SK-MEL-5 (cell line): ENCODE measurements at places on chromosomes 11 and 22. TPM values are rescaled to one million over a fixed set of nuclear protein-coding genes. Genes with fewer than 3 reads are reported as not detected.

Gene TIGD3
- total RNA-seq, result 0.88 and 1.0 TPM in 2 replicates

DNA sequence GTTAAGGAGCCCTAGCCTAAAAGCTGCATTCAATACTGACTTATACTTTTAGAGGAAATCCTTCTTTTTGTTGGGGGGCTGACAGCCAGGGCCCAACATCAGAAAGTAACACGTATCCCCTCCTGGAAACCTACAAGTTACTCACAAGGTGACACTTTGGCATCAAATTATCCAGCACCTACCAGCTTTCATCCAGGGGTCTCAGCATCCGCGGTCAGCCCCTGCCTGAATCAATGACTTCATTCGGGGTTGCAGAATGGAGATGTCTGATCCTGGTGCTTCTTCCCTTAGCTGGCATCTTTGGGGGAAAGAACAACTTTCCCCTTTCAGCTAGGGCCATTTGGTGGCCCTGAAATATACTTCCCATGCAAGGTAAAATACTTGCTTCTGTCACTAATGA lies 5.3 kb upstream of the NAP1L4 start:
- no peak for DNase-seq

DNA sequence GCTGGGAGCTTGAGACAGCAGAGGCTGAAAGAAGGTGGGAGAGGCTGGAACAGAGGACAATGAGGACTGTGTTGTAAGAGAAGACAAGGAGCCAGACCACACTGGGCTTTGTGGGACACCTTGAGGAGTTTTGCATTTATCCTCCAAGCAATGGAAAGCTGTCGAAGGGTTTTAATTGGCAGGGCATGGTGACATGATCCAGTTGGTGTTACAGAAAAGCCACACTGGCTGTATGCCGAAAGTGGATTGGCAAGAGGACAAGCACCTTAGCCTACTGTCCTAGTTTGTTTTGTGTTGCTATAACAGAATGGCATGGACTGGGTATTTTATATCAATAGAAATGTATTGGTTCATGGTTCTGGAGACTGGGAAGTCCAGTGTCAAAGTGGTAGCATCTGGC lies 14.0 kb upstream of the APLNR start:
- peak; percentile 9 for DNase-seq

GRCh38 chr11:45368697-45369096 lies 82.6 kb upstream of the SYT13 start:
- no peak for DNase-seq

DNA sequence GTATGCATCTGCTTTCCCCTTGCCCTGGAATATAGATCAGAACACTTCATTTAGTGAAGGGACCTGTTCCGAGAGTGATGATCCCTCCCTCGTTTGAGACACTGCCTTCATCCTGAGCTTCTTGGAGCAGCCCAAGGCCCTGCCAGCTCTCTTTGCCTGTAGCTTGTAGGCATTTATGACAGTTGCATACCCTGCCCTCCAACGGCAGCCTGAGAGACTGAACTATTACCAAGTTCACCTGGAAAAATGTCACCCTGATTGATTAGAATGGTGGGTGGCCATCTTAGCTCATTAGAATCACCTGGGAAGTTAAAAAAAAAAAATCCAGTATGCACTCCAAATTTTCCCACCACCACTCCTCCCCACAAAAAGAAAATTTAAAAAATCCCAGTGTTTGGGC lies 1.5 kb downstream of the MICAL3 start:
- DNase-seq, result no peak

DNA sequence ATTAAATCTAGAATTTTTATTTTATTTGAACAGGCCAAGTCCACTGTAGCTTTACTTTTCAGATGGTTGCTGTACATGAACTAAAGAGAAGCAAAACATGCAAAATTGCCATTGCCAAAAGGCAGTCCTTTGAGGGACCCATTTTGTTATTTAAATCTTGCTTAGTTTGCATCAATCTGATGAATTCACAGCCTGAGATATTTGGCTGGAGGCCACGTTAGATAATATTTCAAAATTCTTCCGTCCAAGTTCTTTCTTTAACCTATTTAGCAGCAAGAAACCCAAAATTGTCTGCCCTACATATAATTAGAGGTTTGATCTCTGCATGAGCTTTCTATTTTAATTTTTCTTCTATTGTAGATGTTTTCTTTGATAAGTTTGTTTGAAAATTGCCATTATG lies 1706.9 kb upstream of the RAG2 start:
- no peak for DNase-seq
